ENCODE measurements at places on chromosomes 4 and X. TPM values are rescaled to one million over a fixed set of nuclear protein-coding genes. Genes with fewer than 3 reads are reported as not detected.
A peak's percentile ranks its signal among the peaks of the same experiment; 100 is the strongest.

GRCh38 chr4:54102531-54103106, 2.7 kb downstream of the GSX2 start:
- peak; percentile 55 for DNase-seq

GRCh38 chr4:46432923-46433322, 43.0 kb upstream of the GABRA2 start:
- no peak for DNase-seq

- DNase-seq, result peak; percentile 10
Observed at GRCh38 chrX:45714866-45715265, 514.2 kb upstream of the DIPK2B start.

DNA sequence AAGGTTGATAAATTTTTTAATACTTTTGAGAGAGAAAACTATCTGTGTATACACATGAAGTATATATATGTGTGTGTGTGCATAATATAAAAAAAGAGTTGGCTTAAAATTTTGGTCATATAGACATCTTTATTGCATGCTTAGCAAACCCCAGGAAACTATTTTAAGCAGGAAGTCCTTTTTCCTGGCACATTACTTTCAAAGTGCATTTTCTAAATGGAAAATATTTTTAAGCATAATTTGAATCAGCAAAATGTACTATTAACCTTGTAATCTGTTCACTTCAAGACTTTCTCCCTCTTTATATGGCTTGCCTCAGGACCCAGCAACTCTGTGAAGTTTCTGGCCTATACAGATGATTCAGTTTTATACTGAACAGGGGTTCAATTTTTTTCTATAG, 106.3 kb downstream of the CDS1 start:
- no peak for DNase-seq

DNA sequence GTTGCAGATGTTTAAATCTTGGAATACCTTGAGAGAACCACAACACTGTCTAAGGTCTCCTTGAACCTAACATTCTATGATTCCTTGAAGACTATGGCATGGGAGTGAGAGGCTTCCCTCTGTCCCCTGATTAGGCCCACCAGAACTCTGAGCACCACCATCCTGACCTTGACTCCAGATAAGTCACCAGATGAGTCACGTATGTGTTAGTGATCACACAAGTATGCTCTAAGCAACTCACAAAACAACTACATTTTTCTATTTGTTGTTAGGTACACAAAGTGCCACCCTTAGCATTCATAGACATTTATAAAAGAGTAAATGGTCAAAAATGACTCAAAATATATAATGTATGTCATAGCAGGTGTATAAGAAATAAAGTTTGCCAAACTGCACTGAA, 252.9 kb upstream of the CXXC4 start:
- no peak for DNase-seq

GRCh38 chr4:55397520-55398321, 2.0 kb downstream of the TMEM165 start:
- DNase-seq, result peak; percentile 19

GRCh38 chr4:105551965-105552746, at the start of gene ARHGEF38:
Gene ARHGEF38 (plus strand): TSS chr4:105552620. CDS start chr4:105552766, 146 bp downstream.
- DNase-seq, result no peak

DNA sequence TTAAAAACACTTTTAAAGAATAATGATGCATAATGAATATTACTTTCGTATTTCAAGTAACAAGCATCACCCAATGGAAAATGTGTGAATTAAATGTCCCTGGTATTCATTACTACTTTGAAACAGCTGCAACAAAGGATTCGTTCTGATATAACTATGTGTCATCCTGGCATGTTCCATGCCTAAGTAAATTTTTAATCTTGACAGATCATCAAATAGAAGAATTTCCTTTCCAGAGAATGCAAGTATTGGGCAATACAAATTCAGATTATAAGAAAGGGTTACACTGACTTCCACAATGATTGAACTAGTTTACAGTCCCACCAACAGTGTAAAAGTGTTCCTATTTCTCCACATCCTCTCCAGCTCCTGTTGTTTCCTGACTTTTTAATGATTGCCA, 105.3 kb downstream of the SPCS3 start:
- DNase-seq, result no peak

DNA sequence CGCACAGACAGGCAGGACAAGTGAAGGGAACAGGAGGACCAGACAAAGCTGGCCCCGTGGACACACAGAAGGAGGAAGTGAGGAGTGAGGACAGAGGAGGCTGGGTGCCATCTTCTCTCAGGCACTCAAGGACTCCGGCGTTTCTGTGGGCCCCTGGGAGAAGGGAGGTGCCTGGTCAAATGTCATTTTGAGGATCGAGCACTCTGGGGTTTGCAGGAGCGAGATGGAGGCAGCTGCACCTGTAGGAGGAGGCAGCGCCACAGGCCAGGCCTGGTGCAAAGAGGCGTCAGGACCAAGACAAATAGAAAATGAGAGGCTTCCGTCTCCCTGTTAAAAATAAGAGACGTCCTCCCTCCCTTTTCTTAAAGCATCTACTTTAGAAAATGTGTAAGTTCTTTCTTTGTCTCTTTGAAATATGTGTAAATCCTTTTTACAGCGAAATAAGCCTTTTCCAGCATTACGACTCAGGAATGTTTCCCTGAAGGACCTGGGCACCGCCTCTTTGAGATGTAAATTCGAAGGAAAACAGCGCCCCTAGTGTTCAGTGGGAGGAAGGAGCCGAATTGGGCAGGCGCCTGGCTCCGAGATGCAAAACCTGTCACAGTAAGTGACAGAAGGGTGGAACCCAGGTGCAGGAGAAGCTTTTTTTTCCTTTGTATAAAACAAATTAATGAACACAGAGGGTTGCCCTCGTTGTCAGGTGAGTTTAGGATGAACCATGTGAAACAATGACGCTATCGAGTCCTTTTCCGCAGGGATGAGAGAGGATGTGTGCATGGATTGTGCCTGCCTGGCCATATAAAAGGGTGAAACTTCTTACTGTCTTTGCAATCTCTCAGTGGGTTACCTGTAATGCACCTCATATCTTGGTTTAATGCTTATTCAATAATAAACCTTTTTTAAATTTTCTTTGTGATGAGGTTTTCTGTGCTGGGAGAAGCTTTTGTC, 1.4 kb upstream of the C4orf50 start:
- DNase-seq, result peak; percentile 22

GRCh38 chrX:16603822-16604221, 46.1 kb upstream of the S100G start:
- DNase-seq, result no peak

DNA sequence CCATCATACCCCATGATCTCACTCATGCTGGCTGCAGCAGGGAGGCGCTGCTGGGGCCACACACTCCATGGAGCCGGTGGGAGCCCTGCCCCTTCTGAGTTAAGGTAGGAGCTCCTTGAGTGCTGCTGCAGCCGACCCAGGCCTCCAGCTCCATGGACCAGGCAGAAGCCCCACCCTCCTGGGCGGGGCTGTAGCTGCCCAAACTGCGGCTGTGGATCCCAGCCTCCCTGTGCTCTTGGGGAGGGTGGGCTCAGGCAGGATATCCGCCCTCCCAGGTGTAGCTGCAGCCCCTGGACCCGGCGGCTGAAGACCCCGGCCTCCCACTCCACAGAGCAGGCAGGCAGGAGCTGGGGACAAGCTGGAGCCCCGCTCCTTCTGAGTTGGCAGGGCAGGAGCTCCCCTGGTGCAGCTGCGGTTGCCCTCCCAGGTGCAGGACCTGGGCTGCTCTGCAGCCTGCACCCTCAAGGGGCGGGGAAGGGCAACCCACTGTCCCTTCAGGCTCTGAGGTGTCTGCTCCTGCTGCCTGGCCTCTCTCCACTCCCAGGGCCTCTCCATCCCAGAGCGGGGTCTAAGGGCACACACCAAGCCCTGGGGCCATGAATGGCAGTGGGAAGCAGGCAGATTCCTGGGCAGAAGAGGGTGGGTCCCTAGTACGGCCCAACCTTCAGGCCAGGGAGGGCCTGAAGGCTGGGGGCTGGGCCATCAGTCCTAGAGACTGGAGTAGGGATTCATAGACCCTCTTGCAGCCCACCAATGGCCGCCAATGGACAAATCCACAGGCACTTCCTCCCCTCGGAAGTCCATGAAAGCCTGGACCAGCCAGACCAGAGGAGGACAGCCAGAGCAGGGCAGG, 466.1 kb downstream of the DTHD1 start:
- DNase-seq, result no peak

DNA sequence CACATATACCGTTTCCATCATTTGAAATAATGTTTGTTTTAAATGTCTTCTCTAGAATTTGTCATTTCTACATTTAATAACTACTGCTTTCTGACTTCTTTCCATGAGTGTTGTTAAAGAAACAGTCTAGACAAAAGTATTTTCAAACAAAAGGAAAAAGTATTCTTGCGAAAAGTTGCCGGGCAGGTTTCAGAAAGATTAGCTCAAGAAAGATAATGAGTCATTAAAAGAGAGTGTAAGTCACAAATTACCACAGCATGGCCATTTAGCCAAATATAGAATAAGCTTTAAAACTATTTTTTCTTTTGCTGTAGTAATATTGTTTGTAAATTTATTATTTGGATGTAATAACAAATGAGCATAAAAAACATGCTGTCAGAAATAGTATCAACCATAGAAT, 493.0 kb downstream of the TLL1 start:
- no peak for DNase-seq

GRCh38 chr4:110663738-110664444, 41.0 kb upstream of the PITX2 start:
- DNase-seq, result no peak

DNA sequence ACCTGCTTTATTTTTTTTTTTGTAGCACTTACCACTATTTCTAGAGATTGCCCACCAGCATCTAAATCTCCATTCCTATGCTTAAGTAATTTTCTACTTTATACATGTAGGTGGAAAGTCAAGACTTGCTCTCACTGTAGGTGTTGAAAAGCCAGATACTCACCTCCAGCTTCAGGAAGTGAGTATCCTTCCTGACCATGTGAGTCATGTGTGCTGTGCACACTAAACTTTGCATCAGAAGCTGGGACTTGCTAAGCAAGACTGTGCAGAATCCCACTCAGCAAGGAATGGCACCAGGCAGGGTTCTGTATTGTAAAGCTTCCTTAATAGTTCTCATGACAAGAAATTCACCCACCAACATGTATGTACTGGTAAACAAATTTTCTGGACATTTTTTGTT, 151.8 kb downstream of the POU4F2 start:
- DNase-seq, result no peak

GRCh38 chrX:72041176-72041575, 90.5 kb downstream of the RTL5 start:
- no peak for DNase-seq

DNA sequence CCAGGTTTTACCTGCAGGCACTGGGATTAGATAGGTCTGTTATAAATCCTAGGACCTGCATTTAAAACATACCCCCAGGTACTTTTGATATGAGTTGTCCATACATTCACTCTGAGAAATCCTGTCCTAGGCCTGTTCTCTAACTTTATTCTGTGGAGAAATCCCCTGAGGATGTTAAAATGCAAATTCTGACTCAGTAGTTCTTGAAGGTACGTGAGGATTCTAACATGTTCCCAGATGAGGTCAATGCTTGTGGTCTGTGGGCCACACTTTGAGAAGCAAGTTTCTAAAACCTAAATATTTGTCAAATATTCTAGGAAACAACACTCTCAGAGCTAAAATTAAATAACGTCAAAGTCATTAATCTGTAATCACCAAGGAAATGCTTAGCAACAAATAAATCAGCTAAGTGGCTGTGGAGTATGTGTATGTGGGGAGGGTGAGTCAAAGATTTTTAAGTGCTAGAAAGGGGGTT, 101.3 kb upstream of the MAGEB16 start:
- no peak for DNase-seq

- DNase-seq, result no peak
Observed at GRCh38 chr4:52873861-52874343, 11.8 kb downstream of the RASL11B start.

- no peak for DNase-seq
Observed at GRCh38 chr4:131426023-131426758, 1722.9 kb upstream of the PCDH10 start.

DNA sequence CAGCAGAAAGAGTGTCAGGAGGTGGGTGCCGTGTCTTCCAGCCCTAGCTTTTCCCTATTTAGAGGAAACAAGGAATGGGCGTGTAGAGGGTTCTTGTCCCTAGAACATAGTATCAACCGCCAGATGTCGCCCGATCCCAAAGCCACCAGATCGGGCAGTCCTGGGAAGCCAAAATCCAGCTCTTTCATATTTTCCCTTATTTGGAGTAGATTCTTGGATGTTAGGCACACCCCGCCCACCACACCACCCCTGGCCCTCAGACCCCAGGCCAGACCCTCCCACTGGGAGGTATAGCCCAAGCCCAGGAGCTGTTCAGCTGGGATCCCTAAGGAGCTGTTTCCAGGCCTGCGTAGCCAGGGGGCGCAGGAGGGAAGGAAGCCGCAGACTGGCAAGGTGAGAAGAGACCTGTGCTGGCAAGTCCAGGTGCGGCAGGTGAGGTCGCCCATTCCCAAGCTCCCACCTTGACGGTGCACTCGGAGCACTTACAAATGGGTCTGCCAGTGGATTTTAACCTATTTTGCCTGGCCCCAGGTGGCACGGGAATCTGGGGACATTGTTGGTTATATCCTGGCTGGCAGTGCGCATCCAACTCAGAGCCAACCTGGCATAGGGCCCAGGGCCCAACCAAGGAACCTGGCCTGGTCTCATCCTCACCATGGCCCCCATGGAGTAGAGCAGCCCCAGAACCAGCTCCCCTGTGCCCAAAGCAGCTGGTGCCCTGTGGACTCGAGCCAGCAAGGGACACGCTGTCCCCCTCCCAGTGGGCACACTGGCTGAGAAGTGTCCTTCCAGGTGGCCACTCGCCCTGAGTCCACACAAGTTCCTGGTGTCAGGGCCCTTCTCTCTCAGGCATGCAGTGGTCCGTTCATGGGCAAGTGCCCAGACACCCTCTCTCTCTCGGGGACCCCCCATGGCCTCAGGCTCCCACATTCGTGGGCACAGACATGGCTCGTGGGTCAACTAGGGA, 811 bp downstream of the FLNA start:
- peak; percentile 57 for DNase-seq

GRCh38 chr4:88573276-88573980, 18.9 kb upstream of the HERC3 start:
- no peak for DNase-seq

DNA sequence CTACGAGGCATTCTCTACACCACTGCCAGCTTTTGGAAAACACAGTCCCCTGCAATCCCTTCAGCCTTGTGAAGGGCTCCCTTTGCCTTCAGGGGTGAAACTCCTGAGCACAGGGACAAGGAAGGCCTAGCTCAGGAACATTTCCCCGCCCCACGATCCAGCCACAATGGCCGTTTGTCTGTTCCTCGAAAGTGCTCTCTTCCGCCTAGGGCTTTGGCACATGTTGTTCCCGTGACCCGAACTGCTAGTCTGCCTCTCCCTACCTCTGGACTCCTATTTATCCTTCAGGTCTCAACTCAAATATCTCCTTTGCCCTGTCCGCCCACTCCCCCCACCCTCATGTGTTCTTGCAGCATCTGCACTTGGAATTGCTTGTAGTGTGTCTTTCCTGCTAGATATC, 12.1 kb downstream of the FGD1 start:
- no peak for DNase-seq

The FAM133A gene
- total RNA-seq, result not detected

The DGKQ gene
- total RNA-seq, result 34.9 TPM

The COL25A1 gene
- total RNA-seq, result not detected

The OPRPN gene
- not detected for total RNA-seq

The VCX2 gene
- not detected for total RNA-seq

The SYNPO2 gene
- total RNA-seq, result 0.10 TPM

The KLB gene
- 0.10 TPM for total RNA-seq

The MUC7 gene
- total RNA-seq, result not detected

Measured in B cell (primary cell).